ENCODE measurements at places on chromosomes 1 and 21.

DNA sequence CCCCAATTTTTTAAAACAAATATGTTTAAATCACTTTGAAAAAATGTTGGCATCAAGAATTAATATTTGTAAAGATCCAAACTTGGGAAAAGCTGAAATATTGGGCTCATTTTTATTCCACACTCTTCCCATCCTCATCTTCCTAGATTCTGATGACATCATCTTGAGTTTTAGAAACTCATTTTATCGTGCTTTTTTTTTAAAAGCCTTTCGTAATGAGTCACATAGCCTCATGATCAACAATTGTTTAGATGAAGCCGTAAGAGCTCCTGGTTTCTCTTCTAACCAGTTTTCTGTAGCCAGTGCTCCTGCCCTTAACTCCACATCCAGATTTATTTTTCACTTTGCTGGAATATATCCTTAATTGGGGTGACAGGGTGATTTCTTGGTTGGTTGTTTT, 78.6 kb downstream of the POFUT2 start:
- DNase-seq = no peak

GRCh38 chr1:203188686-203189232, 2.3 kb upstream of the CHI3L1 start:
- no peak for DNase-seq

DNA sequence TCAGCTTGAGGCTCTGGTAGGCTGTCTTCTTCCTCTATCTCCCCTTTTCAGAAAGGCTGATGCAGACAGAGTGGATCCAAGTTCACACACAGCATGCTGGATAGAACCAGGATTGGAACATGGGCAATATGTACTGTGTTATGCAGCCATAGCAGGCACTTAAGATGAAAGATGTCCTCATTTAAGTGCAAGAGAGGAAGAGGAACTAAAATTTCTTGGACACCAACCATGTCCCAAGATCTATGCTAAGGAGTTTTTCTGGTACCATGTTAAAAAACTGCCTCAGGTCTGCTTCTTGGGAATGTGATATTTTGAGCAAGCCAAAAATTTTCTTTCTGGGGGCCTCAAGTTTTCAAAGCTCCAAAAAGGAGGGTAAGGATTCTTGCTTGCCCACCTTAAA, 1.2 kb downstream of the SDHB start:
- no peak for DNase-seq

GRCh38 chr21:22115746-22116145, 1117.5 kb downstream of the NCAM2 start:
- no peak for DNase-seq

GRCh38 chr21:37639756-37640155, 273.2 kb downstream of the DYRK1A start:
- DNase-seq = no peak

- DNase-seq = no peak
Measured at GRCh38 chr1:26717017-26717491, 21.2 kb downstream of the ARID1A start.

- no peak for DNase-seq
Measured at GRCh38 chr1:162878000-162878596, 17.1 kb upstream of the CCDC190 start.

- no peak for DNase-seq
Measured at GRCh38 chr1:2583331-2583791, 3.2 kb upstream of the PRXL2B start.

DNA sequence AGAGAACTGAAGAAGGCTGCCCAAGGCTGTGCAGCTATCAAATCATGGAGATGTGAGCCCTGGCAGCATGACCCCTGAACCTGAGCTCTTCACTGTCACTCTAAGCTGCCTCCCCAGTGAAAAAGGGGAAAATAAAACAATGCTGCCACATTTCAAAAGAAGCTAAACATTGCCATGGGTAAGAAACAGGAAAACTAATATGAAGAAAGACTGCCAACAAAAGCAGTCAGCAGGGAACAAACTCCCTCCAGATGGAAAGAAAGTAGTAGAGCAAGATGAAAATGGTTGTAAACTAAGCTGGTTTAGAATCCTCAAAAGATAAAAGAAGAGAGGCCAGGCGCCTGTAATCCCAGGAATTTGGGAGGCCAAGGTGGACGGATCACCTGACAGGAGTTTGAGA, 36.2 kb upstream of the CSF1 start:
- DNase-seq = no peak

DNA sequence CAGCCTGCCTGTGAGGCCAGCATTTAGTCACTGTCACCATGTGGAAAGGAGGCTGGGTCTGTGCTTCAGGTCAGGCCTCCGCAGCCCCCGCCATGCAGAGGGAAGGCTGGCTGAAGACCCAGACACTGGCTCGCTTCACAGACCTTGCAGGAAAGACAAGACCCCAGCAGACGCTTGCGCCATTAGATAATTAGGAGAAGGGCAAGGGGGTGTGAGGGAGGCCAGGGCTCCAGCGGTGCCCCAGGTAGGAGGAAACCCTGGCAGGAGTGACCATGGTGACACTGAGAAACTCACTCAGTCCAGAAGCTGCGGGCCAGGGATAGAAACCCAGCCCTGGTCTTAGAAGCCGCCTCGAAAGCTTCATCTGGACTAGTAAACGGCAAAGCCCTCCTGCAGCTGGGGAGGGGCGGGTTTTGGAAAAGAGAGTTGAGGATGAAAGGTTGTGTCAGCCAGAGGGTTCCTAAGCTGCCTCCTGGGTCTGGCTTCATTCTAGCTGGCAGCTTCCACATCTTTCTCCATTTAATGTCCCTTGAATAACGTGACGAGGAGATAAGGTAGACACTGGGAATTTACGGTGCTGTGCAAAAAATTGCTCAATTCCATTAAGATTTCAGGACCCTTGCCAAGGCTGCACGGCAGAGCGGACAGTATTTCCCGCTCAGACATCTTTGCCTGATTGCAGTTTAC, 294.1 kb upstream of the VAMP3 start:
- peak; percentile 60 for DNase-seq

DNA sequence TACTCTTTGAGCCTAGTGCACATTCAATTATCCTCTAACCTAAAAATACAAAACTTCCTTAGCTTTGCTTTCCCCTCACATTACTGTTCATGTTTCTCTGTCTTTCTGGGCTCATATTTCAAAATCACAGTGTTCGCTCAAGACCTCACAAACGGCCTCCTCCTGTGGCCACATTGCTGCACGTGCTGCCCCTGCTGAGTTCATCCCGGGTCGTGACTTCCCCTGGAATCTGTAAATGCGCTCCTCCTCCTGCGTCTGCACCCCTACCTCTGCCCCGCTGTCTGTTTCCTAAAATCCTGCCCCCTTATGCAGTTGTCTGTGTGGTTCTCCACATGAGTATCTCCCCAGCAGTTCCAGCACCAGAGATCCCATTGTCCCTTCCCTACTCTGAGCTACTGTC, 45.5 kb upstream of the RAVER2 start:
- DNase-seq = no peak

- DNase-seq = no peak
Measured at GRCh38 chr21:37811711-37812110, 104.5 kb downstream of the KCNJ6 start.

- no peak for DNase-seq
Measured at GRCh38 chr1:216425577-216425976, 2.3 kb upstream of the USH2A start.
